B cell (primary cell): ENCODE measurements at places on chromosomes 5 and 9. TPM values are rescaled to one million over a fixed set of nuclear protein-coding genes. Genes with fewer than 3 reads are reported as not detected.

PTPN3 gene
- not detected in 2 replicates for total RNA-seq

ANXA2R gene
- total RNA-seq = 19.3 and 20.0 TPM in 2 replicates

ORM2 gene
- not detected in 2 replicates for total RNA-seq

C1QTNF2 gene
- total RNA-seq = not detected in 2 replicates

COX7C gene
- 320 and 338 TPM in 2 replicates for total RNA-seq

SYK gene
- 242 and 251 TPM in 2 replicates for total RNA-seq

CD180 gene
- total RNA-seq = 16.4 and 18.0 TPM in 2 replicates

SPATA31C1 gene
- total RNA-seq = not detected in 2 replicates

GRCh38 chr9:123534336-123534735 lies 178.3 kb downstream of the CRB2 start:
- H3K4me3 ChIP-seq = no peak overlapping the region
- peaks cover 9% of the 10 kb centered on the region for H3K36me3 ChIP-seq
- no peak overlapping the region for H3K27ac ChIP-seq
- H3K27me3 ChIP-seq = no peaks in the 10 kb centered on the region
- H3K4me1 ChIP-seq = no peaks in the 10 kb centered on the region

GRCh38 chr5:86866036-86866435 lies 248.3 kb downstream of the COX7C start:
- no peak overlapping the region for H3K27ac ChIP-seq
- no peaks in the 10 kb centered on the region for H3K36me3 ChIP-seq
- no peaks in the 10 kb centered on the region for H3K27me3 ChIP-seq
- no peak for DNase-seq

DNA sequence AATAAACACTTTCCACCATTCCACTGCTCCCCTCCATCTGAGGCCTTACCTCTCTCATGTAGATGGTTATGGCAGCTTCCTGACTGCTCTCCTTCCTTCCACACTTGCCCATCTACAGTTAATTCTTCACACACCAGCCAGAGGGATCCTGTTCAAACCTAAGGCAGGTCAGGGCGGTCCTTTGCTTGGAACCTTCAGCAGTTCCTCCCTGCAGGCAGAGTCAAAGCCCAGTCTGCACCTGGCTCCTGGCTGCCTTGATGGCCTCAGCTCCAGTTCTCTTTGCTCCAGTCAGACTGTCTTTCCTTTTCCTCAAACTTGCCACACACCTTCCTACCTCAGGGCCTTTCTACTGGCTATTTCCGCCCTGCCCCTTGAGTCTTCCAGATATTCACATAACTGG lies 30.2 kb upstream of the NR3C1 start:
- peak; percentile 28 for DNase-seq
- no peaks in the 10 kb centered on the region for H3K27me3 ChIP-seq
- no peaks in the 10 kb centered on the region for H3K36me3 ChIP-seq
- H3K4me3 ChIP-seq = peak overlapping the region; percentile 70

DNA sequence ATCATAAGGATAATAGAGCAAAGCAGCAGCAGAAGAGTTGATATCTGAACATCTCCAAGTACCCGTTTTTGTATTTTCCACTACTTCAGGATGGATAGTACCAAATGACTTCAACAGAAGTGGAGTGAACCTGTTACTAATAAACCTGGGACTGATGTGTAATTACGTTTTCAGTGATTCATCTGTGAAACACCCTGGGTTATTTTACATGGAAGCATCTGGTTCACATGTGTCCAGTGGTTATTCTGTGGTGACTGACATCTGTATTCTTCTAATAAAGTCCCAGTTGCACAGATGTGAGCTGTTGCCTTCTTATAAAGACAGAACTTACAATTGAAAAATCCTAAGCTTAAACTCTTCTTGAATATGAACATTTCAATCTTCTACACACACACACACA lies 139.7 kb upstream of the VCAN start:
- H3K4me1 ChIP-seq = no peaks in the 10 kb centered on the region
- no peaks in the 10 kb centered on the region for H3K27me3 ChIP-seq
- no peak for DNase-seq
- H3K36me3 ChIP-seq = no peaks in the 10 kb centered on the region

- DNase-seq = no peak
- H3K4me1 ChIP-seq = no peaks in the 10 kb centered on the region
- H3K27ac ChIP-seq = no peak overlapping the region
- no peak overlapping the region for H3K4me3 ChIP-seq
- no peaks in the 10 kb centered on the region for H3K36me3 ChIP-seq
- no peaks in the 10 kb centered on the region for H3K27me3 ChIP-seq
These were observed 149.5 kb downstream of the SEMA5A start for GRCh38 chr5:9396285-9396770.

- no peak overlapping the region for H3K4me3 ChIP-seq
- no peaks in the 10 kb centered on the region for H3K36me3 ChIP-seq
- H3K27me3 ChIP-seq = no peaks in the 10 kb centered on the region
- H3K4me1 ChIP-seq = no peaks in the 10 kb centered on the region
These were observed 33.2 kb upstream of the RICTOR start for GRCh38 chr5:39107350-39107749.

DNA sequence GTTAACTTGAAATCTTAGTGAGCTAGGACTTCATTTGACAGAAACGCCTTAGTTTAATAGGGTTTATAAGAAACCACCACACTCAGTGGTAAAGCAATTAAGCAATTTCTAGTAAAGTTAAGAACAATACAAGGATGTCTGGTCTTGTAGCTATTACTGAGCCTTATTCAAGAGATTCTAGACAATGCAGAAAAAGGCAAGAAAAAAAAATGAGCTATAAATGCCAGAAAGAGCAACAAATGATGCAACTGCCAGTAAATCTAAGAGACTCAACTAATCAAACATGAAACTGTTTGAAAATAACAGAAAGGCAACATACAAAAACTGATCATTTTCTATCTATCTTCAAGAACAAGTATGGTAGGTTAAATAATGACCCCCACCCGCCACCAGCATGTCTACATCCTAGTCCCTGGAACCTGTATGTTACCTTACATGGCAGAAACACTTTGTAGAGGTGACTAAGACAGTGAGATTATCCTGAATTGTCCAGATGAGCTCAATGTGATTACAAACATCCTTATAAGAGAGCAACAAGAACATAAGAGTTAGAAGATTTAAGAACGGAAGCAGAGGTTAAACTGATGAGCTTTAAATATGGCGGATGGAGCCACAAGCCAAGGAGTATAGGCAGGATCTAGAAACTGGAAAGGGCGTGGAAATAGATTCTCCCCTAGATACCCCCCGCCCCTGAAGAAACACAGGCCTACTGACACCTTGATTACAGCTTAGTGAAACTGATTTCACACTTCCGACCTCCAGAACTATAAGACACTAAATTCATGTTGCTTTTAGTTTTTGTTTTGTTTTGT lies 93.0 kb downstream of the SUSD1 start:
- no peak overlapping the region for H3K4me3 ChIP-seq
- no peaks in the 10 kb centered on the region for H3K27me3 ChIP-seq
- no peaks in the 10 kb centered on the region for H3K36me3 ChIP-seq
- no peak overlapping the region for H3K27ac ChIP-seq
- DNase-seq = no peak

DNA sequence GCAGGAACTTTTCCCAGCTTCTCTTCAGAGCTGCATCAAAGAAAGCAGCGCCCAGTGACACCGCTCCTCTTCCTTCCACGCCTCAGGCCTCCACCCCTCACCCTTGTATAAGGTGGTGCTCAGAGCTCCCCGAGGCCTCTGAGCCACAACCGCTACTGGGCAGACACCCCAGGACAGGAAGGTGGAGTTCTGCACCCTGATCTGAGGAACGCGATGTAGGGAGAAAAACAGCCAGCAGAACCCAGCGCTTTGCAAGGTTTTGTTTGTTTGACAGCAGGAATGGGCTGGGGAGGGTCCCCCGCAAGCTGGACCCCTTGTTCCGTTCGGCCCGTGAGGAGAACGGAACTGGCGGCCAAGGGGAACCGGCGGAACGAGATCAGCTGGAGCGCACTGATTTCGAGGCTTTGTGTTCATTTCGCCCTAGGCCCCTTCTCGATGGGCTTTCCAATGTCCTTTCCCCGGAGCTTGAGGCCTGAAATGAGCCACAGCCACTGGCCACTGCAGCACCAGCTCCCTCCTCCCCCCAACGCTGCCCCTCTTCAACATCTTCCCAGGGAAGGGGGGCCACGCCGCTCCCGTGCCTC lies 4.1 kb downstream of the EDF1 start:
- no peaks in the 10 kb centered on the region for H3K36me3 ChIP-seq
- peaks cover 19% of the 10 kb centered on the region for H3K4me1 ChIP-seq
- H3K4me3 ChIP-seq = no peak overlapping the region
- no peaks in the 10 kb centered on the region for H3K27me3 ChIP-seq
- DNase-seq = no peak
- H3K27ac ChIP-seq = no peak overlapping the region
